ENCODE measurements at places on chromosomes 7 and 10. TPM values are rescaled to one million over a fixed set of nuclear protein-coding genes. Genes with fewer than 3 reads are reported as not detected.

The HOXA2 gene
- total RNA-seq, result not detected

The NOC3L gene
- 47.9 TPM for total RNA-seq

The COMTD1 gene
- total RNA-seq, result 58.6 TPM

The PRKAG2 gene
- 18.7 TPM for total RNA-seq

The ARHGEF35 gene
- 6.7 TPM for total RNA-seq

The CCDC3 gene
- 0.06 TPM for total RNA-seq

The ALKBH4 gene
- total RNA-seq, result 10.1 TPM

The CYP2C19 gene
- not detected for total RNA-seq

DNA sequence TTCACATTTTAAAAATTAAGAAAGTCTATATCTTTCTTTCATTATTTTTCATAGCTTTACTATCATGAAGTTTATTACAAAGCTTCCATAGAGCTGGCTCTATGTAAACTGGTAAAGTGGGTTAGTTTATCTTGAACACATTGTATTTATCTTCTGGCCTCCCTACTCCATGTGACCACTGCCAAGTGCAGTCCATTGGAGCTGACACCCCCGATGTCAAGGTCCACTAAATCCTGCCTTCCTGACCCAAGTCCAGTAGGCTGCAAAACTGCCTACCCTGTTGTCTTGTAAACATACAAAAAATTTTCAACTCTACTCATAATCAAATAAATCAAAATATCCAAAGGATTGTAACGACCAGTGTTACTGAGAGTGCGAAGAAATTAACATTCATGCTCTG, 10.2 kb downstream of the DNAJC12 start:
- no peak for DNase-seq

DNA sequence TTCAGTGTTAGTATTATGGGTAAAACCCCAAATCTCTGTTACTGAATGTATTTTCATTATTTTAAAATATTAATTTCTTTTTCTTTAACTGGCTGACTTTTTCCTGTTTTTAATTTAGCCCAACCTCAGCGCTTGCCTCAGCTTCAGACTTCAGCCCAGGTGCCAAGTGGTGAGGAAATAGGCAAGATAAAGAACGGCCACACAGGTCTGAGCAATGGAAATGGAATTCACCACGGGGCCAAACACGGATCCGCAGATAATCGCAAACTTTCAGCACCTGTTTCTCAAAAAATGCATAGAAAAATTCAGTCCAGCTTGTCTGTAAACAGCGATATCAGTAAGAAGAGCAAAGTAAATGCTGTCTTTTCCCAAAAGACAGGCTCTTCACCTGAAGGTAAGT, 57.5 kb downstream of the MDFIC start:
- DNase-seq, result no peak

- no peak for DNase-seq
These were observed 97.5 kb upstream of the OIT3 start for GRCh38 chr10:72796042-72796441.

- DNase-seq, result no peak
These were observed 2.8 kb downstream of the EEPD1 start for GRCh38 chr7:36155811-36156361.

GRCh38 chr10:93461807-93462178, 20.3 kb downstream of the MYOF start:
- no peak for DNase-seq

- DNase-seq, result peak; percentile 37
These were observed 134.4 kb downstream of the ITGA8 start for GRCh38 chr10:15585303-15585715.

- no peak for DNase-seq
These were observed 1.4 kb upstream of the HOXA6 start for GRCh38 chr7:27148756-27149641.
